ENCODE measurements at places on chromosomes 2 and 18. TPM values are rescaled to one million over a fixed set of nuclear protein-coding genes. Genes with fewer than 3 reads are reported as not detected.

IFIH1 gene
- 5.6 TPM for total RNA-seq

FOSL2 gene
- 39.8 TPM for total RNA-seq

RAX gene
- not detected for total RNA-seq

ERICH2 gene
- not detected for total RNA-seq

C1QL2 gene
- total RNA-seq, result not detected

MTIF2 gene
- 1.8 TPM for total RNA-seq

FAP gene
- 10.5 TPM for total RNA-seq

BOK gene
- total RNA-seq, result 31.2 TPM

G6PC2 gene
- not detected for total RNA-seq

LOXHD1 gene
- total RNA-seq, result not detected

RNU2-63P gene
- total RNA-seq, result not detected

IL36A gene
- total RNA-seq, result not detected

ARHGEF33 gene
- total RNA-seq, result 2.3 TPM

CREB1 gene
- 36.5 TPM for total RNA-seq

RAMP1 gene
- 461 TPM for total RNA-seq

- no peak overlapping the region for H3K4me3 ChIP-seq
- no peaks in the 10 kb centered on the region for H3K27me3 ChIP-seq
- no peak for DNase-seq
- H3K4me1 ChIP-seq, result no peaks in the 10 kb centered on the region
These were observed 61.8 kb downstream of the CAB39 start for GRCh38 chr2:230774348-230774951.

DNA sequence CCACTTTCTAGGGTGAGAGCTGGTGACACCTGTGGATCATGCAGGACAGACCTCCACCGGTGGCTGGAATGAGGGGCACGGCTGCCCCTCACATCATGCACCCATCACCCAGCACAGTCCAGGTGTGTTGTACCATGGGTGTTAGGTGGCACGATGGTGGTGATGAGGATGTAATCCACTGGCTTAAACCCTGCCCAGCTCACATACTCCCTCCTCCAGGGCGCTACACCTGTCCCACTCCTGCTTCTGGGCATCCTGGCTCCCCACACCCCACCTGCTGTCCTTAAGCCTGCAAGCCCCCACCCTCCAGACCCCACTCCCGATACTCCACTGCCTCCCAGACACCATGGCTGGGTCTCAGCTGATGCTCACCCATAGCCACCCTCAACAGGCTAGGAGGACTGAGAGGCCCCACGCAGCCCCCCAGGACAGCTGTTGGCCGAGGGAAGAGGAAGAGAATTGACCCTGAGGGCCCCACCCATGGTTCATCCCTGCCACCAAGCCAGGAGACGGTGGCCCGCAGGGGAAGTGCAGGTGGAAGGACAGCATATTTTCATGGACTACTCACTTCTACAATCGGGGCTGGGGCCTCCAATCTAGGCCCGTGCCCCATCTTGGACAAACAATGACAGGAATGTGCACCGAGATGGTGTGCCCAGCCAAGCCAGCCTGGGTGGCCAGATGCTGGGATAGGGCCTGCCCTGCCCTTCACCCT is 34.3 kb downstream of the MAL start:
- no peaks in the 10 kb centered on the region for H3K4me1 ChIP-seq
- H3K36me3 ChIP-seq, result no peaks in the 10 kb centered on the region
- H3K27ac ChIP-seq, result no peak overlapping the region
- H3K4me3 ChIP-seq, result no peak overlapping the region
- DNase-seq, result no peak

- DNase-seq, result no peak
- no peaks in the 10 kb centered on the region for H3K27me3 ChIP-seq
- H3K36me3 ChIP-seq, result no peaks in the 10 kb centered on the region
- H3K4me3 ChIP-seq, result no peak overlapping the region
- no peaks in the 10 kb centered on the region for H3K4me1 ChIP-seq
These were observed 30.9 kb downstream of the NRXN1 start for GRCh38 chr2:51000849-51001617.

GRCh38 chr2:29528891-29529520 is 392.4 kb downstream of the ALK start:
- H3K27ac ChIP-seq, result no peak overlapping the region
- H3K4me3 ChIP-seq, result no peak overlapping the region
- no peaks in the 10 kb centered on the region for H3K27me3 ChIP-seq
- no peaks in the 10 kb centered on the region for H3K4me1 ChIP-seq

DNA sequence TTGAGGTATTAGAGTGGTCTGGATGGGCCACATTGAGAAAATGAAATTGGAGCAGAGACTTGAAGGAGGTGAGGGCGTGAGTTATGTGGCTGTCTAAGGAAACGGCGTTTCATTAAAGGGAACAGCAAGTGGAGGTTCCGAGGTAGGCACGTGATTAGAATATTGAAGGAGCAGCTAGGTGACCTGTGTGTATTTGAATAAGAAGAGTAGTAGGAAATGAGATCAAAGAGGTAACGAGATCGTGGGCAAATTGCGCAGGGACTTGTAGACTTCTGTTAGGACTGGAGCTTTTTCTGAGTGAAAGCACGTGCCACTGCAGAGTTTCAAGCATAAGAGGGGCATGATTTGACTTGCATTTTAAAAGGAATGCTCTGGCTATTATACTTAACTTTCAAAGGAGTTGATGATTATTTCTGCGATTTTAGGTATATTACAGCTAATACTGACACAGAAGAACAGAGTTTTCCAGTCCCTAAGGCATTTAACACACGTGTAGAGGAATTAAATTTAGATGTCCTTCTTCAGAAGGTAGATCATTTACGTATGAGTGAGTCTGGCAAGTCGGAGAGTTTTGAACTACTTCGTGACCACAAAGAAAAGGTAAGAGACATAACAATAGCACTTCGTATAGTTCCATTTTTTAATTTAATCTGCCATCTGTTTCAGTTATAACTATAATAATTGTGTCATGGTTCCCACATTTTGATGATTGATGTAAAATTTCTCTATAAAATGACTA is 48.7 kb downstream of the RMDN2 start:
- H3K36me3 ChIP-seq, result no peaks in the 10 kb centered on the region
- no peak overlapping the region for H3K4me3 ChIP-seq
- no peaks in the 10 kb centered on the region for H3K4me1 ChIP-seq
- no peak overlapping the region for H3K27ac ChIP-seq

- no peaks in the 10 kb centered on the region for H3K36me3 ChIP-seq
- H3K4me3 ChIP-seq, result no peak overlapping the region
- H3K27me3 ChIP-seq, result no peaks in the 10 kb centered on the region
- DNase-seq, result no peak
These were observed 15.8 kb downstream of the CWC22 start for GRCh38 chr2:179991344-179991743.

GRCh38 chr2:177211576-177212105 is 953 bp upstream of the HNRNPA3 start:
- H3K27me3 ChIP-seq, result no peaks in the 10 kb centered on the region
- H3K27ac ChIP-seq, result peak overlapping the region; percentile 99

- peak; percentile 40 for DNase-seq
- H3K27ac ChIP-seq, result no peak overlapping the region
- no peaks in the 10 kb centered on the region for H3K36me3 ChIP-seq
- H3K4me1 ChIP-seq, result no peaks in the 10 kb centered on the region
These were observed 216.4 kb upstream of the OSR1 start for GRCh38 chr2:19574778-19575260.

DNA sequence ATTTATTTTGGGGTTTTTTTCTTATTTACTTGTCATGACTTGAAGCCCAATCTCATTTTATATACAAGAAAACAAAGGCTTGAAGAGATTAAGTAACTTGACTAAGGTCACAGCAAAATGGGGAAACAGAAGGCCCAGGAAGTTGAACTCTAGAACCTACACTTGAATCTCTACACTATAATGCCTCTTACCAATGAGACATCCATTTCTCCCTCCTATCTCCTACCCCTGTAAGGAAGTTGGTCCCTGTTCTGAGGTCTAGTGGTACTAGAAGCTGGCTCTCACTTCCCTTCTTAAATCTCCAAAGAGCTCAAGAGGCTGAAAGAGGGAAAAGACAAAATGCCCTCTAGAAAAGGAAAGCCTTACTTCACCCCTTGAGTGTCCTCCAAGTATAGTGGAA is 25.5 kb upstream of the IHH start:
- DNase-seq, result no peak
- H3K27me3 ChIP-seq, result no peaks in the 10 kb centered on the region
- no peaks in the 10 kb centered on the region for H3K4me1 ChIP-seq
- no peak overlapping the region for H3K4me3 ChIP-seq

DNA sequence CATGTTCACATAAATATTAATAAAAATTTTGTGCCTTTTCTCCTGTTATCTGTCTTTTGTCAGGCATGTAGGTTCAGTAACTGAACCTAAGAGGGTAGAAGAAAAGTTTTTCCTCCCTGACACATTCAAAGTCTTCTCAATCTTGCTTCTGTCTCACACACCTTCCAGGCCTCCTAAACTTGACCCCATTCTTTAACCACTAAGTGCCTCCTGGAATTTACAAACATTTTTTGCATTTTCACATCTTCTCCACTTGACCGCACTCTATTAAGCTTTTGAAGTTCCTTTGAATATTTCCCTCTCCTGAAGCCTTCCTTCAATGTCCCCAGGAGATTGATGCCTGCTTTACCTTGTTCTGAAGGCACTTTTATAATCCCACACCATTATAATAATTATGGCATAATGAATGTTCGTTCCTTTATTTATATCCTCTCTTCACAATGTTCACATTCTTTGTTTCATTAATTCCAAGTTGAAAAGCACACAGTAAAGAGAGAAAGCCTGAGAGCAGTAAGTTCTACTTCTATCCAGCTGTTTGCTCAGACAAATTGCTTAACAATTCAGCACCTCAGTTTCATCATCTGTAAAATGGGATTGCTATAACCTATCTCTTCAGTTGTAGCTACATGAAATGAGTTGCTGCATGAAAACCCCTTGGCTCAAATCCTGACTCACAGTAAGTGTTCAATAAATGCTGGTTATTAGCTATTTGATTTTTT is 184.8 kb upstream of the KLHL29 start:
- no peak overlapping the region for H3K4me3 ChIP-seq
- H3K4me1 ChIP-seq, result no peaks in the 10 kb centered on the region
- H3K27me3 ChIP-seq, result no peaks in the 10 kb centered on the region
- no peak for DNase-seq

- no peak overlapping the region for H3K4me3 ChIP-seq
- H3K36me3 ChIP-seq, result no peaks in the 10 kb centered on the region
- DNase-seq, result no peak
- no peak overlapping the region for H3K27ac ChIP-seq
These were observed 50.2 kb upstream of the GALNT3 start for GRCh38 chr2:165844216-165844615.

DNA sequence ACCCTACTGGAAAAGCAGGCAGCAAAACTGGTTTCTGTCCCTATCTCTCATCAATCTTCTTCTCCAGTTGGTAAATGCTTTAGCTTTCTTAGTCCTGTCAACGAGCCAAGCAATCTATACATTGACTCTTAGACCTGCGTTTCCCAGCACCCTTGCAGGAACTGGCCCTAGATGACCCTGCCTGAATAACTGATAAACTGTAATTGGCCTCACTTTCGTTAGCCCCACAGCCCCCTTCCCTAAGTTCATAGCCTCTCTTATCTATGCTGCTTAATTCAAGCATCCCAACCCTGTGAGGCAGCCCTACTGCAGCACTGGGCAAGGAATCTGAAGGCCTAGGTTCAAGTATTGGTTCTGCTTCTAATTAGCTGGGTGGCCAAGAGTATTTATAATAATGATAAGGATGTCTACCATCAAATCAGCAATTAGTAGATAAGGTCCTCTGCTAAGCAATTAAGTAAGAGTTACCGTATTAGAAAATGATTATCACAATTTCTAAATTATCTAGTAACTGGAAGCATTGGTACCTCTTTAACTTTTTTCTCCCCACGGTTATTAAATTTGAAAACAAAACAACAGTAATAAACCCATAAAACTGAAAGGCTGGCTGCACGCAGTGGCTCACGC is 86.4 kb upstream of the RMDN2 start:
- H3K36me3 ChIP-seq, result no peaks in the 10 kb centered on the region
- no peaks in the 10 kb centered on the region for H3K27me3 ChIP-seq
- H3K4me3 ChIP-seq, result no peak overlapping the region
- H3K4me1 ChIP-seq, result peaks cover 10% of the 10 kb centered on the region

DNA sequence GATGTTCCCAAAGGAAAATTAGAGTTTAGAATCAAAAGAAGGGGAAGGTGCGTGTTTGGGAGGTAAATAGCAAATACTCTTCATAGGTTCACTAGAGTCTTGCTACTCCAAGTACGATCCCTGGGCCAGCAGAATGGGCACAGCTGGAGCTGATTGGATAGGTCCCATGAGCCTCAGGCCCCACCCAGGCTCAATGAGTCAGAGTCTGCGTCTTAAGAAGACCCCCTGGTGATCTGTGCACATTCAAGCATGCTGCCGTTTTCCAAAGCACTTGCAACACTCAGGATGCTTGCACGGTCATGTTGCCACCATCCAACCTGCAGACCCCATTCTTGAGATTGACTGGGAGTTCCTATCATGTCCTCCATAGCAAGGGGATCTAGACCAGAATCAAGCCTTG is 40.5 kb downstream of the ABCG8 start:
- H3K27me3 ChIP-seq, result no peaks in the 10 kb centered on the region
- no peaks in the 10 kb centered on the region for H3K4me1 ChIP-seq
- H3K4me3 ChIP-seq, result no peak overlapping the region
- no peak for DNase-seq
- no peak overlapping the region for H3K27ac ChIP-seq

DNA sequence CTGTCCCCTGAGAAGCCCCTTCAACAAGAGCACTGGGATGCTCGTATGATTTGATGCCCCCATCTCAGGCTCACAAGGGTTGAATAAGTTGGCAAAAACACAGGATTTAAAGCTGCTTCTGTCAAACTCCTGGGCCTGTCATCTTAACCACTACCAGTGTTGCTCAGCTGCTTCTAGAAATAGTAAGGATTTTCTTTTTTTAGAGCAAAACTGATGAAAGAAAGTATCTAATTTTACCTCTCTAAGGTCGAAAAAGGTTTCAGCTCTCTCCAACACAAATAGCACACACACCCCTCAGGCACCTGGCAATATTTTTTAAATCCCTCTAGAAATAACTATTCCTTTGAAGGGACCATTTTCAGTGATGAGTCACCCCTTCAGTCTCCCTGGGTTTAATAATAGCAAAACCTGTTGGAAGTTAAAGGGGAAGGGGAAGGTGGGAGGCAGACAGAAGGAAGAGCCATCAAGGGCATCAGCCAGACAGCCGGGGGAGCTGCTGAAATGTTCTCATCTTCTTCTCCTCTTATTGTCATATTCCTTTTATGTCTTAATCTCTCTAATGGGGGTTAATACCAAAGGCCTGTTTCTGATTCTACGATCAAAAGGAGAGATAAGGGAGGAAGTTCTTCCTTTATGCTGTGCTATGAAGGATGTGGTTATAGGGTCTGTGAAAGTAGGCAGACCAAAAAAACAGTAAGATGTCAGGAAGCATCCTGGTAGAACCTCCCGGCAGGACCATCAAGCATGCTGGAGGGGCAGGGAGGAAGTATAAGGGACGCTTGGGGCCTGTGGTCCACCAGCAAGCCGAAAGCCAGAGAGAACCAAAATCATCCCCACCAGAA is 31.9 kb upstream of the SLC35G4 start:
- no peak for DNase-seq
- H3K27ac ChIP-seq, result no peak overlapping the region
- no peaks in the 10 kb centered on the region for H3K36me3 ChIP-seq

- no peaks in the 10 kb centered on the region for H3K4me1 ChIP-seq
- H3K27me3 ChIP-seq, result no peaks in the 10 kb centered on the region
- H3K27ac ChIP-seq, result peak overlapping the region; percentile 80
- DNase-seq, result peak; percentile 23
These were observed 1.1 kb downstream of the UXS1 start for GRCh38 chr2:106192752-106193689.

All from uterus (tissue), 4 donors.